SHP77 (cell line): ENCODE measurements at places on chromosomes 2 and 18.

DNA sequence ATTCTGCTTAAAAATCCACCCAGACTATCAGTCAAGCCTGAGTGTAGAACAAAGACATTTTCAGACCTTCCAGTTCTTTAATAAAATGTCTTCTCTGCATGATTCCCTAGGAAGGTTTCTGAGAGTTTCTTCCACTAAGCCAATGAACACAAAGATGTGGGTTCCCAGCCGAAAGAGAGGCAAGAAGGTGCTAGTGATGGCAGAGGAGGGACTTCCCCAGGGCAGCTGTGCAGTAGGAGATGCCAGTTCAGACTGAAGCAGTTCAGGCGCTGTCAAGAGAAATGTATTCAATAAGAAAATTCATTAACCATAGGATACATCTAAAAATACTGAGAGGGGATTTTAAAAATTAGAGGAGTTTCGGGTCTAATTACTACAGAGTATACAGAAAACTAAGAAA is 83.3 kb downstream of the RND3 start:
- no peak for DNase-seq

DNA sequence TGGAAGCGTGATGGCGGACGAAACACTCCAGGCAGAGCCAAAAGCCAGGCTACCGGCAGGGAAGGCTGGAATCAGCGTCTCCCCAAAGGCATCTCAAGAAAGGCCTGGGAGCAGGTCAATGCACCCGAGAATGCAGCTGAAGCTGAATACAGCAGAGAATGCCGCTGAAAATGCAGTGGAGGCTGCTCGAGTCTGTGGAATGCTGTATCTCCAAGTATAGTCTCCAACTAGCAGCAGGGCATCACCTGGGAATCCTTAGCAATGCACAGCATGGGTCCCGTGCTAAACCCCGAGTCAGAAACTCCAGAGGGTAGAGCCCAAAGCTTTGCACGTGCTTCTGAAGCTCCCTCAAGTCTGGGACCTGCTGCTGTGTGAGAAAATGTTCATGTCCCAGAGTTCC is 191.1 kb upstream of the ALKAL2 start:
- no peak for DNase-seq

- no peak for DNase-seq
These were observed 15.6 kb downstream of the PDE6D start for GRCh38 chr2:231765496-231765929.

DNA sequence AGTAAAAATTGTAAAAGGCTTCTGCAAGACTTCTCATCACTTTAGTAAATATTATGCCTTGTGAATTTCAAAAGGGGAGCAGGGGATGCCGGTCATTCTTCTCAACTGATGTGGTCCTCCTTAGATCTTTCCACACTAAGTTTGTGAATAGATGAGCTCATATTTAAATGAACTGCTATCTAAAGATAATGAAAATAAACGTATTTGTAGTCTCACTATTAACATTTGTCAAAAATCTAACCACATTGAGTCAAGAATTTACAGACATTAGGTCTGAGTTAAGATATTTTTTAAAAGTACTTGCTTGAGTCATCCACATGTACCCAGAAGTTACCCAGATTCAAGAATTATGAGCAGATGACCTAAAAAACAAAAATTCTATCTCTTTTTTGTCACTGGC is 6.5 kb downstream of the PRPF40A start:
- DNase-seq, result no peak

DNA sequence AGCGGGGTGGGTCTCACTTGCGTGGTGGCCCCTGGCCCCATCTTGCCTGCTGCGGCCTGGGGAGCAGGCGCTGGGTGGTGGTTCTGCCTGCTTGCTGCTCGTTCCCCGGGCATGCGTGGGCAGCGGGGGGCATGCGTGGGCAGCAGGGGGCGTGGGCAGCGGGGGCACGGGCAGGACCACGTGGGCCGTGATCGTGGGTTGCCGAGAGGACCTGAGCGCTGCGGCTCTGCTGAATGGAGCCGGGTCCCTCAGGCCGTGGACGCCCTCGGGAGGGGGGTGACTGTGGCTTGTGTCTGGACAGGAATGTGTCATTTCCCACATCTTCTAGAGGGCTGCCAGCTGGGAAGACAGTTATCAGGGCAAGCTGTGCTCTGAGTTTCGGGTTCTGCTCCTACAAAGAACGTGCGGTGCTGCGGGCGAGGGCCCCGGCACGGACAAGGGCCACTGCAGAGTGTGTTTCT is 8.3 kb upstream of the GAL3ST2 start:
- DNase-seq, result no peak

GRCh38 chr2:118319271-118319684 is 231.0 kb downstream of the INSIG2 start:
- no peak for DNase-seq

- DNase-seq, result no peak
These were observed 254.3 kb downstream of the CAMKMT start for GRCh38 chr2:44615950-44616518.

GRCh38 chr18:63368611-63369010 is 1.6 kb upstream of the KDSR start:
- DNase-seq, result no peak

- no peak for DNase-seq
These were observed 26.6 kb downstream of the MBD2 start for GRCh38 chr18:54197747-54198411.

DNA sequence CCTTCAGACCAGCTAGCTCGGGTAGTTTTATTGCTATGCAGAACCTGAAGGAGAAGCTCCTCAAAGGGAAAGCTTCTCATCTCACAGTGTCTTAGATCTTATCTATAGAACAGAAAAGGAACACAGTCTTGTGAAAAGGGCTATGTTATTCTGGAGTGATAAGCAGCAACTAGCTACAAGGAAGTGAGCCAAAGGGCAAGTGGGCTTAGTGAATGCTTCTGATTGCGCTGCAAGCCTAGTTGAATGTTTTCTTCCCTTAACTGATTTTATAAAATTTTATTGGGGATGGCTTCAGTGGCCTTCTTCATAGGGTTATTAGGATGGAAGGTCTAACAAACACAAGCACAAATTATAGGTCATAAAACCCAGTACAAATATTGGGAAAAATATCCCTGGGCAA is 400.1 kb downstream of the PARD3B start:
- no peak for DNase-seq

DNA sequence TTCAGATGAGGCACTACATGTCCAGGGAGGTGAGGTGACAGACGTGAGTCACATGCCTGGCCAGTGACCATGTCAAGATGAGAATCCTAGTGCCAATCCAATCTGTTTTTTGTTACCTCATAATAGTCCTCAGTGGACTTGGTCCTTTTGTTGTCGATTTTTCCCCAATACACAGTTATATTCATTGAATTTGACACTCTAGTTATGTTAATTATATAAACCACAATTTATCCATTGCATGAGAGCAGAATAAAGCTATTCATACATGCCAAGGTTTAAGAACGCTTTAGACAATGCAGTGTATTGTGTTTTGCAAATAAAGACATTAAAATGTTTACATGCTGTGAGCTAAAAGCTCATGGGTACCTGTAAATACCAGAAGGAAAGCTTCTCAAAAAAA is 21.6 kb upstream of the TMEFF2 start:
- DNase-seq, result no peak

DNA sequence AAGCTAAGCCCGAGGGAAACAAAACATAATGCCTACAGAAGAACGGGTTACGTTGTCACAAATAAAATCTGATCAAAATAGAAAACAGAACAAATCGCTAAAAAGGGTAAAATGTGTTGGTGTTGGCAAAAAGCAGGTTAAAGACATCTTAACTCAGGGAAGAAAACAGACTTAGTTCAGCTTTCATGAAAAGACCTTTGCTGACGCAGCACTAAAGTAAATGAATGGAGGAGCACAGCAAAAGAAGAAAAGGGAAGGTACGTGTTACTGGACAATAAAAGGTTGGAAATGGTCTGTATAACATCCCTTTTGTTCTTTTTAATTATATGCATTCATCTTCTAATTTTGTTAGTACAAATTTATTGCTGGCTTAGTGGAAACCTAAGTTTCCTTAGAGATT is 117.4 kb upstream of the DSEL start:
- no peak for DNase-seq

DNA sequence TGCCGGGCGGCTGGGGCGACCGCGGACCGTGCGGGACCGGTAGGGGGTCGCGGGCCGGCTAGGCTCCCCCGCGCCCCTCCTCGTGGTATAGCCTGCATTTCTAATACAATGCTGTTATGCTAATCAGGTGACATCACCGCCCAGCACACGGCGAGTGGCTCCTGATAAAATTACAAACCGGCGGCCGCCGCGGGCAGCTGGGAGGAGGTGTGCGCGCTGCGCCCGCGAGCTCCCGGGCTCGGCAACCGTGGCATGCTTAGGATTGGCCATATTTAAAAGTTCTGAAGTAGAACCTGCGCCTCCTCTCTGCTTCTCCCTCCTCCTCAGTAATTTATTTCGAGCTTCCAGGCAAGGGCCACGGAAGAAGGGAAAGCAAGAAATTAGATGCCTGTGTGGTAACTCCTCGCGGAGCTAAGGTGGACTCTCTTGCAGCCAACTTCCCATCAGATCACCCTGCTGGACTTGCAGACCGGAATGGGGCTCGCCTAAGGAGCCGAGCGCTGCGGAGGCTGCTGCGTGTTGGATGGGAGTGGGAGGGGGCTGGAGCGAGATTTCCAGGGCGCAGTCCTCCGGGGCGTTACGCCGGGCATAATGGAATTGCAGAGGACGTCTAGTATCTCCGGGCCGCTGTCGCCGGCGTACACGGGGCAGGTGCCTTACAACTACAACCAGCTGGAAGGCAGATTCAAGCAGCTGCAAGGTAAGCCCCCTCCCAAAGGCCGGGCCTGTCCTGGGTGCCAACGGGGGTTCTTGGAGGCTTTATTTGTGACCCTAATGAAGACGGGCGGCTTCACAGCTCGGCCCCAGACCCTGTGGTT is 102.3 kb downstream of the SPTBN1 start:
- DNase-seq, result peak; percentile 93

GRCh38 chr18:47420130-47420529 is 168.7 kb upstream of the SKOR2 start:
- DNase-seq, result no peak

GRCh38 chr18:75124991-75125381 is 84.0 kb downstream of the PTGR3 start:
- DNase-seq, result no peak

- no peak for DNase-seq
These were observed 262.1 kb downstream of the LPIN1 start for GRCh38 chr2:12008425-12009061.

DNA sequence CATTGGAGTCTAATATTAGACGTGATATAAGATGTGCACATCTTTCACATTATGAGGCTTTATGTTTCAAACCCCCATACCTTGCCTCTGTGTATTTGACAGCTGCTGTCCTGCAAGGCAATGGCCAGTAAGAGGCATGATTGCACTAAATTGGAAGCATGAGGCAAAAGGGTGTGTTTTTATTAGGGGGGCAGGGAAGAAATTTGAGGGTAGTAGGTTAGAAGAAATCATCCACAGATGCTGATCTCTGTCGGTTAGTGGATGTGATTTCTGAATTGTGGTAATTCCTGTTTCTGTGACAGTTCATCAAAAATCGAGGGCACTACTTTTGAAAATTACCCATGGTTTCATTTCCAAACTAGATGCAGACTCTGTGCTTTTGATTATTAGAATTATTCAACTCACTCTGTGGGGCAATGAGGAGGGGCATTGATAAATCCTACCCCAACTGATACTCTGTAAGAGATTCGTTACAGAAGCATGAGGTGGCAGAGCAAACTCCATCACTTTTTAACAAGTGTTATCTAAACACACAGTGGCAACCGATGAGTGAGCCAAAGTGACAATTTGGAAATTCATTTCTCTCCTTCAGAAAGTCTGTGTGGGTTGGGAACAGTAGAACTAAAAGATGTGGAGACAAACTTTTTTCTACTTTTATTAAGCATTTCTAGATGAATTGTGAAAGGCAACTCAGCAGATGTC is 453.0 kb downstream of the ARHGAP15 start:
- no peak for DNase-seq

DNA sequence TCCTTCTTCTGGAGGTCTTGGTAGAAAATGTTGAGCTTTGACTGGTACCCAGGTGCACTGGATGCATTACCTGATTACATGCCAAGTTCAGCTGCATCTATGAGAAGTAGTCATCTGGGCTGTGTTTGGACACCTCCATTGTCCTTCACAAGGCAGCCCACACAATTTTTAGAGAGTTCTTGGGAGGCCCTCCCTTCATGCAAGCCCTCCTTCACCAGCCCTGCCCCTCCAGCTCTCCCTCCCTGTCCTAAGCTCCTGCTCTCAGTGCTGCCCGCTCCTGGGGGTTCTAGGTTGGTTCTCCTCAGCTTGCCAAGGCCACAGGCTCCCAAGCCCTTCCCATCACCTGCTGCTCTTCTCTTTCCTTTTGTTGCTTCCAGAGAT is 148.7 kb downstream of the DYSF start:
- no peak for DNase-seq

DNA sequence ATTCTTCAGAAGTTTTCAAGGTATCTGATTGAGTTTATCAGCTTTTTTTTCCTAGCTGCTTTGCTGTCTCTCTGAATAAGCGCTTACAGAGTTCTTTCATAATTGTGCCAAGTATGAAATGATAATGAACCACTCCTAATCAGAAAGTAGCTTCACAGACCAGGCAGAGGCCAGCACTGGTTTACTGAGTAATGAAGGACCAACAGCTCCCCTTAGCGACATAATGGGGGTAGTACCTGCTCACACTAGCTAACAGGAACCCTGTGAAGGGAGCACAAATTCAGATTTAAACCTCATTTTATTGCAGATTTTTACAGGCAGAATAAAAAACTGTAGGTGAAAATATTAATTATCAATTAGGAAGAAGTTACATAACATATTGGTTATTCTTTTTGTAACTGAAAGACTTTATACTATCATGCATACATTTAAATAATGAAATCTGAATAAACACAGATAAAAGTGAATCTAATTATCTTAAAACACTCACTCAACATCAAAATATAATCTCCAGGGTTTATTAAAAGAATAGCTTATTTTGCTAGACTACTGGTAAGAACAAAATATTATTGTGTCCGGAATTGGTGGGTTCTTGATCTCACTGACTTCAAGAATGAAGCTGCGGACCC is 53.7 kb upstream of the LRRC30 start:
- peak; percentile 38 for DNase-seq

GRCh38 chr2:9703701-9704221 is 73.0 kb upstream of the YWHAQ start:
- DNase-seq, result no peak

GRCh38 chr2:75055820-75056675 is 97.6 kb downstream of the POLE4 start:
- DNase-seq, result no peak

- no peak for DNase-seq
These were observed 19.7 kb upstream of the CAPN13 start for GRCh38 chr2:30826916-30827315.

- DNase-seq, result no peak
These were observed 231.6 kb downstream of the ATAD2B start for GRCh38 chr2:23695214-23695889.

- no peak for DNase-seq
These were observed 12.2 kb downstream of the ZFP36L2 start for GRCh38 chr2:43214253-43214652.
